ENCODE measurements at places on chromosomes 13 and 19.

DNA sequence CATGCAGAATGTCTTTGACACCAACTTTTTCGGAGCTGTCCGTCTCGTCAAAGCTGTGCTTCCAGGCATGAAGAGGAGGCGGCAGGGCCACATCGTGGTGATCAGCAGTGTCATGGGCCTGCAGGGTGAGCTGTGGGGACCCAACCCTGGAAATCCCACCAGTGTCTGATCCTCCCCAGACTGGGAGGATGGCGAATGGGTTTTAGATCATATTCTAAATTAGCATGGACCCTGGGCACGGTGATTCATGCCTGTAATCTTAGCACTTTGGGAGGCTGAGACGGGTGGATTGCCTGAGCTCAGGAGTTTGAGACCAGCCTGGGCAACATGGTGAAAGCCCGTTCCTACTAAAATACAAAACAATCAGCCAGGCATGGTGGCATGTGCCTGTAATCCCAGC is 5.5 kb downstream of the RDH8 start:
- DNase-seq: no peak

GRCh38 chr19:17127671-17128070 is 52.1 kb downstream of the MYO9B start:
- DNase-seq: no peak

DNA sequence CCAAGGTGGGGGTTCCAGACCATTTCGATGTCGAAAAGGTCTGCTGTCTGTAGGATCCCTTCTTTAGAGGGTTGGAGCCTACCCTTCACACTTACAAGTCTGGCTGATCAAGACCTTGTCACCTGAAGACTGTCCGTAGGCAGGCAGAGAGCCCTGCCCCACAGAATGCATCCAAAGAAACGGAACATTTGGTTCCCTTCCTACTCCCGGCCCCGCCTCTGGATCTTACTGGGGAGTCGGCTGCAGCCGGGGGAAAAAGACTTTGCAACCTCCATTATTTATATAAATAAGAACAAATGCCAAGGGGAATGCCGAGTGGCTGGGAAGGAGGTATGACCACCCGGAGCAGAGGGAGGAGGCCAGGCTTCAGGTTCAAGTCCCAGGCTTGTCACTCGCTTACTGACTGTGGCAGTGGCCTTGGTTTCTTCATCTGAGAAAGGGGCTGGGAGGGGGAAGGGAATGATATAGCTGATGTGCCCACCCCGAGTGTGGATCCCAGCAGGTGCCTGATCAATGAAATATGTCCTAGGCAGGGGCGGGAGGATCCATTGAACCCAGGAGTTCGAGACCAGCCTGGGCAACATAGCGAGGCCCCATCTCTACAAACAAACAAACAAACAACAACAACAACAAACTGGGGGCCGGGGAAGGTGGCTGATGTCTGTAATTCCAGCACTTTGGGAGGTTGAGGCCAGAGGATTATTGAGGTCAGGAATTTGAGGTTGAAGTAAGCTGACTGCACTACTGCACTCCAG is 48.7 kb downstream of the RFX2 start:
- peak; percentile 39 for DNase-seq

DNA sequence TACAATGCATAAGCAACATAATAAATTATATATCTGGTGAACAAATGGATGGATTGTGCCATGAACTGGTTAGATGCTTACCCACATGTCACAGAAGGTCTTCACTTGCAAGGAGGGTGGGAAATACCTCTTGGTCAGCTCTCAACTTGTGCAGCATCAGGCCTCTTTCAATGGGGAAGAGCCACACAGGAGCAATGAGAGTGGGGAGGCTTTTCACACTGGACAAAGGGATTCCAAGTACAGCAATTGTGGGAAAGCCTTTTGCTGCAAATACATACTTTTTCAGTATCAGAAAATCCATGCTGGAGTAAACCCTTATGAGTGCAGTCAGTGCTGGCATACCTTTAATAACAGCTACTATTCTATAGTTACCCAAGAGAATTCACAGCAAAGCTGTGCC is 11.8 kb upstream of the ZNF543 start:
- no peak for DNase-seq

DNA sequence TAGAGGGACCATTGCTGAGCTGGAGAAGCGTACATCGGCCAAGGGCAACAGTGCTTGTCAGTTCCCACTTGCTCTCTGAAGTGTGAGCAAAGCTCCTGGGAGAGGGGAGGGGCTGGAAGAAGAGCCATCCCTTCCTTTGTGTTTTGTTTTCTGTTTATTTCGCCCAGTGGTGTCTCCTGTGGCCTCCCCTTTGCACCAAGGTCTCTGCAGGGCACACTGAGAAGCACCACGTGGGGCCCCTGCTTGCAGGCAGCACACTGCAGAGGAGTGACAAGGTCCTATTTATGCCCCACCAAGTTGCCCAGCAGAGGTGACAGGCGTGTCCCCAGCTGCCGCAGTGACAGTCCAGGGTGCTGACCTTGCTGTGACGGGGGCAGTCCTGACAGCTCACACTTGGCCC is 24.0 kb downstream of the GRIN2D start:
- DNase-seq: no peak

- DNase-seq: peak; percentile 37
These were observed 8.3 kb upstream of the CDC42EP5 start for GRCh38 chr19:54481326-54481930.

- no peak for DNase-seq
These were observed 10.9 kb downstream of the NCR1 start for GRCh38 chr19:54916822-54917221.

DNA sequence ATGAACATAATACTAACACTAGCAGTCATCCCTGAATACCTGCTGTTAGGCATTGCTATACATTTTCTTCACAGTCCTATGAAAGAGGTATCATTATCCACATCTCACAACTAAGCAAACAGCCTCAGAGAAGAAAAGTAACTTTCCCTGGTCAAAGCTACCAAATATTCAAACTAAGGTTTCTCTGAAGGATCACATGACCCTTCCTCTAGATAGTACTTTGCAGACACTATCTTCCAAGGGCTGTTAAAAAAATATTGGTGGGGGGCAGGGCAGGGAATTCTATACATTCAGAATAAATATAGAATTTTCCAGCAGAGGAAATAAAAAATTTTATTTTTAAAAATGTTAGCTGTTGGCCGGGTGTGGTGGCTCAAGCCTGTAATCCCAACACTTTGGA is 3.1 kb downstream of the SLC25A30 start:
- DNase-seq: no peak

- DNase-seq: no peak
These were observed 443.9 kb upstream of the SLC10A2 start for GRCh38 chr13:103510007-103510535.

GRCh38 chr13:106241974-106242953 is 293.2 kb downstream of the EFNB2 start:
- DNase-seq: no peak

DNA sequence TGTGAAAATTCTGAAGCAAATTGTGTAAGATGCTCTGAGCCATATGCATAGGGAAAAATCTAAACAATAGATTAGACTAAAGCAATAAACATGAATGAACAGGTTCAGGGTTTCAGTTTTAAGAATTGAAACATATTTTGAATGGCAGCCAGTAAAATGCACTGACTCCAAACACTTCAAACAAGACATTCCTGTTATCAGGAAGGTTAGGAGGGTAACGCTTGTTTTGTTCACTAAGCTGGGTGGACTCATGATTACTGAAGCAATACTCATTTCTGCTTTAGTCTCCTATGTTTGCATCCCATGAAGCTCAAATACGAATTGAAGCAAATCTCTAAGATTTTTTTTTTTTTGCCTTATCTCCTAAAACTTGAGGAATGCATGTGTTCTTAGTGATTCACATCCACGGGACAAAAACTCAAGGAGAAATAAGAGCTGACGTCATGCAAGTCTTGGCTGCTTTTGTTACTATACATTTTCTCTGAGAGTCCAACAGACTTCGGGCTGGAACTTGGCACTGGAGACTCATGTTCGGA is 29.1 kb upstream of the IGFL4 start:
- DNase-seq: no peak

- DNase-seq: no peak
These were observed 815.9 kb upstream of the KLHL1 start for GRCh38 chr13:70923863-70924752.

- DNase-seq: no peak
These were observed 8.4 kb downstream of the PCDH9 start for GRCh38 chr13:67221630-67222226.

DNA sequence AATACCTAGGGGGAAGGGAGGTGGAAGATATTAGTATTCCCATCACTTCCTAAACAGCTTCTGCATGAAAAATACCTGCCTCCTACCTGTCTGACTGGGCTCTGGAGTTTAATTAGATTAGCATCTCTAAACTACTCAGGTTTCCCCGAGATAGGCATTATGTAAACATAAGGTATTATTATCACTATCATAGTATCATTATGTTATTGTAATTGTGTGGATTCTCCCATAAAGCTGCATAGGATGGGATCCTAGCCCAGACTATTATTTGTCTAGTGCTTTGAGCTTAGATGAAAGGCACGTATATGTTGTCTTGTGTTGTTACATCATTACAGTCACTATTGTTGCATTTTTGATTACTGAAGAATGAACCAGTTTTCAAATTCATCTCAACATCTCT is 115.2 kb upstream of the SOX21 start:
- no peak for DNase-seq

GRCh38 chr13:94419304-94419924 is 60.1 kb downstream of the DCT start:
- no peak for DNase-seq

DNA sequence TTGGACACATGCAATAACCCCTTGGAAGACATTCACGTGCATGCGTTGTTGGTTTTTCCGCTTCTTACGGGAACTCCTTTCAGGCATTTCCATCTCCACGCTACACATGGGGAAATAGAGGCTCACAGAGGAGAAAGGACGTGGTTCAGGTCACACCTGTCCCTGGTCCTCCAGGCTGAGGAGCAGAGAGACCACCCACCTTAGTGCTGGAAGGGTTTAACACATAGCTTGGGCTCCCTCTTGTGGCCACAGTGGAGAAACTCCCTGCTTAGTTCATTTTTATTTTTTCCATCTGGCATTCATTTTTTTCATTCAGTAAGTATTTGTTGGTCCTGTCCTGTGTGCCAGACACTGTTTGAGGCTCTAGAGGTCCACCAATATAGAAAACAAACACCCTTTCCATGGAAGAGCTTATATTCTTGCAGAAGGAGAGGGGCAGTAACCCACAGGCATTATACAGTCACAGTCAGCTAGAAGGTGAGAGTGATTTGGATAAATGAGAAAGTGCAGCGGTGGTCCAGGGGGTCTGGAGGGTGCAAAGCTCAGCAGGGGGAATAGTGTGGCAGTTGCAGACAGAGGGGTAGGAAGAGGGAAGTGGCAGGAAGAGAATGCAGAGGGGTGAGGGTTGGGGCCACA is 24.2 kb upstream of the TTYH1 start:
- peak; percentile 51 for DNase-seq

GRCh38 chr19:42326969-42327368 is 1.5 kb downstream of the MEGF8 start:
- DNase-seq: no peak

DNA sequence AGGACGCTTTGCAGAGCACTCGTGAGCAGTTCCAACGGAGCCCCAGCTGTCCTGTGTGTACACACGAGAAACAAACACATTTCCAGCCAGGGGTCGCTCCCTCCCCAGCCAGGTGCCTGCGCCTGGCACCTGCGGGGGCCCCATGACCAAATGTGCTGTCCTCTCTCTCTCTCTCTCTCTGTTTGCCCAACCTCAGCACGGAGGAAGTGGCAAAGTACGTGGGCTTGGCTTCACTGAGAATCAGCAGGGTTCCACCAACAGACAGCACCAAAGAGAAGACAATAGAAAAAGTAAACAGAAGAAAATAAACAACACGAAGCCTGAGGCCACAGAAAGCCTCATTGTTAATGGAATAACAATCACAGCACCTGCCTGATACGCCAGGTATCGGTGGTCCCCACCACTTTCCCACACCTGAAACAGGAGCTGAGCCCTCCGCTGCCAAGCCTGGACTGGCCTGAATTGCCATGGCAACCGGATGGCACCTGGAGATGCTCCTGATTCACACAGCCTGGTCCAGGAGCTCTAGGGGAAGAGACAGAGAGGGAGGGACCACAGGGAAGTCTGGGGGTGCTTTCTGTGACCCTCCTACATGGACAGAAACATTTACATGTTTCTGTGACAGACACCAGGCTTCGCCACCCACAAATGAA is 103.9 kb upstream of the CACNA1A start:
- no peak for DNase-seq

DNA sequence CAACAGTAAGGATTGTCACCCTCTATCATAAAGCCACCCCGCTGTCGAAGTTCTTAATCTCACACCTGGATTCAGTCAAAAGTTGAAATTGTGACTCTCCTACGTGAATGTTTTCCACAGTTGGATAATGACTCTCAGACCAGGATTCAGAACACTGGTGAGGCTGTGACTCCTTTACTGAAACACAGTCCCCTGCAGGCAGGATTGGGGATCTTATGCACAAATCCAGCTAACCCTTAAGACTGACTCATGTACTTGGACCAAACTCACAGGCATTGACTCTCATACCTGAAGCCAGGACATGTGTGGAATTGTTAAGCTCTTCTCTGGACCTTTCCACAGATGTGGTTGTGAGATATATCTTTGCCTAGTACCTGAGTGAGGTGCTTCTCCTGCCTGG is 46.8 kb downstream of the ZNF85 start:
- DNase-seq: no peak

- DNase-seq: no peak
These were observed 34.9 kb downstream of the DOCK9 start for GRCh38 chr13:98942997-98943396.

DNA sequence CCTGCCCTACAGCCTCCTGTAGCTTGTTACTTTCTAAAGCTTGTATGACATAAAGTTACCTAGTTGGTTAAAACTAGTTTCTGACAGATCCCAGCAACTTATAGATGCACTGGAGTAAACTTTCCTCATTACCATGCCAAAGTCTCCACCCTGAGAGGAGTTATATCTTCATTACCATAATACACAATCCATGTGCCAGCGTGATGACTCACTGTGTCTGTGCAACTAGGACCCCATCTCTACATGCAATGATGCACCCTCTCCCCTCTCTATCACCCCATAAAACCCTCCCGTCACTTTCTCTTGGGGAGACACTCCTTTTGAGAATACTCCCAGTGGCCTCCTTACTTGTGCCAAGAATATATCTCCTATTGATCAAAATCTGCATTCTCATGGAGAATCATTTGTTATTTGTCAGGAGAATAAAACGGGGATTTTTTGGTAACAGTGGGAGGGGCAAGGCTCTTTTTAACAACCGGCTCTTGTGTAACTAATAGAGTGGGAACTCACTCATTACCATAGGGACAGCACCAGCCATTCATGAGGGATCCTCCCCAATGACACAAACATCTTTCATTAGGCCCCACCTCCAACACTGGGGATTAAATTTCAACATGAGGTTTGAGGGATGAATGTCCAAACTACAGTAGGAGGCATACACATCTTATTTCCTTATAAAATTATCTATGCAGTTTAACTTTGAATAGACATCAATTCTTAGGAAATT is 235.1 kb upstream of the ATXN8OS start:
- no peak for DNase-seq
